Activated CD4-positive, CD25-positive, alpha-beta regulatory T cell (primary cell): ENCODE measurements at places on chromosomes 5 and 9.

DNA sequence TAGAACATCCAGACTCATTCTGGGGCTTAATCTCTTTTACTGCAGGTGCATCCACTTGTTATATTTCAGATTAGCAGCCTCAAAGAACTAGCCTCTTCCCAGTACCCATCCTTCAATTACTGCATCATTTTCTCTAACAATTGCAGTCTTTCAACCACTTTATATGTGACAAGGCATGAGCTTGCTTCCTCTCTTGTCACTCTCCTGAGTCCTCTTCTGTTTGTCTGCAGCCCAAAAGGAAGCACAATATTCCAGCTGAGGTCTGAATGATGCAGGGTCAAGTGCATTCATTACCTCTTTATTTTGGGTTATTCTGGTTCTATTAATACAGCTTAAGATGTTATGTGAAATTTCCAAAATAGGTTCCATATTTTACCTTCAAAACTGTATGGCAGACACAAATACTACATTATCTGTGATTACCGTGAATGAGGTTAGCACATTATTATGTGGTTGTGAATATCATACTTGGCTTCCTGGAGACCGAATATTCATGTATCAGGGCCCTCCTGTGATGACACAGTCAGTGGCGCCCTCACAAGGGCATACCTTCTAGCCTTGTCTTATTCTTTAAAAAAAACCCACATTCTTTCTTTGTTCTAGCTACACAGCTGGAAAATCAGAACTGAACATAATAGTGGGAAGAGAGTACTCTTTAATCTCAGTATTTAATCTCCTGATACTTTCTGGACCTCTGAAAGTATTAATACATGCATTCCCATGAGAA is 323.8 kb downstream of the PDE4D start:
- DNase-seq = no peak

GRCh38 chr9:14323985-14324650 is 10.2 kb upstream of the NFIB start:
- DNase-seq = no peak

DNA sequence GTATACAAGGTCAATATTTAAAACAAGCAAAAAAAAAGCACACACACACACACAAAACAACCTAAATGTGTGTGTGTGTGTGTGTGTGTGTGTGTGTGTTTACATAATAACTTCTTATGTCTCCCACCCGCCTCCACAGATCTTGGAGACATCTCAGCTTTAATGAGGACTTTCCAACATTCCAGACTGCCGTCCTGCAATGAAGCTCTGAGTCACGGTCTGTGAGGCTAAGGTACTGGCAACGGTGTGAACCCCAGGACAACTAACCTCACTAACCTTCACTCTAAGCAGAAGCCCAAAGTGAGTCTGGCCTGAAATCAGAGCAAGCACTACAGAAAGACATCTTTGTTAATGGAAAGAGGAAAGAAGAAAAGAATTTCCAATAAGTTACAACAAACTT is 22.3 kb downstream of the ZNF474 start:
- no peak for DNase-seq

DNA sequence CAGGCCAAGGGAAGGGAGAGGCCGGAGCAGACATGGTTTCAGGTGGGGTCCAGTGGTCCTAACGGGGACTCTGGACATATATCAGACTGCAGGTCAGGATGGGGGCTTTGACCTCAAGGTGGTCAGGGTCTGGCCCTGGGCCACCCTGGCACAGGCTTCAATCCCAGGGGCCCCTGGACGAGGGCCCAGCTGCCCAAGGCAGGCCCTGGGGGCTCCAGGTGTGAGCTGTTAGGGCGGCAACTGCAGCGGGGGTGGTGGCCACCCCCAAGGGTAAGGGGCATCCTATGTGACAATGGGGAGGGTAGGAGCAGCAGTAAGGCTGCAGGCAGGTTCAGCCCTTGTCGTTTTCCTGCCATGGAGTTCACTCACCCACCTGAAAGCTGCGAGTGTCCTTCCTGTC is 45.4 kb upstream of the CLPTM1L start:
- no peak for DNase-seq

DNA sequence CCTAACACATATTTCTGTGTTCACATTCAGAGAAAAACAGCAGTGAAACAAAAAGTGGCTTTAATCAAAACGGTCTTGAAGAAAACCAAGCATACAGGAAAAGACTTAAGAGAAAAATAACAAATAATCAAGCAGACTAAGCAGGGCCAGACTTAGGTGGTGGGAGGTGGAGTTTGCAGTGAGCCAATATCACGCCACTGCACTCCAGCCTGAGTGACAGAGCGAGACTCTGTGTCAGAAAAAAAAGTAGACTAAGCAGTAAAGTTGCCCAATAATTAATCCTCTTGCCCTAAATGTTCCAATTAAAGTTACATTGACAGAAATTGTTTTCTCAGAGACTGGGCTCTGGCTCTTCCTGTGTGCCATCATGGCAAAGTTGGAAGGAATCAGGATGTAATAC is 26.6 kb upstream of the GLDC start:
- no peak for DNase-seq

DNA sequence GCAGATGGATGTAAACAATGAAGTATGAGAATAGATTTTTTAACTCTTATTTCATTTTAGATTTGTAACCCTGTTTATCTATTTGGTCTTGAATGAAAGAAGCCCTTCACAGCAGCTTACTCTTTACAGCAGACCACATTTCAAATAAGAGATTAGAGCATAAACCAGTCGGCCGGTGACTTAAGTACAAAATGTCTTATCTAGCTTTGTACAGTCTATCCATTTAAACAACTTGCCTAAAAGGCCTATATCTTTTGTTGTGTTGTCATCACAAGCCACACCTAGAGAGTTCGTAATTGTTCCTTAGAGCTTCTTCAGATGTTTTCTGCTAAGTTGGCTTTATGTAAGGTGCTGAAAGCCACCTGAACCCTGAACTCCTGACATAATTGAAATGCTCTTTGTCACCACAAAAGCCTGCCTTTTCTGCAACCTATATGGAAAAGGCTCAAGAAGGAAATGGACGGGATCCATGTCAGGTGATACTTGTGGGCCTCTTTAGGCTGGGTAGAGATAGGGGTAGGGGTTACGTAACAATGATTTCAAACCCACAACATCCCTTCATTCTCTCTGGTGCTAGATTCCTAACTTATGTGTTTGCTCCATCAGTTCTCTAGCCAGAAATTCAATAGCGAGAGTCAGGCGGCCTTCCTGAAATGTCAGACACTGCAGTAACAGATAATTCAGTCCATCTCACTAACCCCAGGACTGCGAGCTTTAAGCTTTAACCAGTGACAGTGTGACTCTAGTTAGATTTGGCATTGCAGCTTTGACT is 162.5 kb downstream of the CD180 start:
- DNase-seq = no peak

DNA sequence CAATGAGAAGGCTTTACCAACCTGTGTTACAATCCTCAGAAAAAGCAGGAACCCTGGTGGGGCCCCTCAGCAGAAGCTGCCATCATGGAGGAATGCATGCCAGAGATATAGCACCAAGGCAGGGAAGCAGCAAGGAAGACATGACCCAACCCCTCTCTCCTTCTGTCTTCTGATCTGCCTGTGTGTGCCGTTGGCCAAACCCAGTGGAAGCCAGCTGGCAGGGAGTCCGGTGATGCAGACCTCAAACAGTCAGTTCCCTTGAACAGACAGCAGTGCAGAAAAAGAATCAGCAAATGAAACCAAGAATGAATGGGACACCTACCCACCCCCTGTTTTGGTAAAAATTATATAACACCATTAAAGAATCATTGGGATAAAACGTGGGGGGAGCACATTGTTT is 234.2 kb downstream of the ZNF608 start:
- DNase-seq = no peak

GRCh38 chr9:136044207-136044970 is 50.7 kb downstream of the NACC2 start:
- DNase-seq = no peak

GRCh38 chr9:127885508-127886281 is 8.2 kb upstream of the AK1 start:
- DNase-seq = no peak

GRCh38 chr5:23613566-23613965 is 106.2 kb downstream of the PRDM9 start:
- DNase-seq = no peak

GRCh38 chr9:135797507-135798262 is 95.7 kb downstream of the KCNT1 start:
- no peak for DNase-seq

- no peak for DNase-seq
Measured at GRCh38 chr9:34562135-34562745, 27.3 kb downstream of the CNTFR start.

DNA sequence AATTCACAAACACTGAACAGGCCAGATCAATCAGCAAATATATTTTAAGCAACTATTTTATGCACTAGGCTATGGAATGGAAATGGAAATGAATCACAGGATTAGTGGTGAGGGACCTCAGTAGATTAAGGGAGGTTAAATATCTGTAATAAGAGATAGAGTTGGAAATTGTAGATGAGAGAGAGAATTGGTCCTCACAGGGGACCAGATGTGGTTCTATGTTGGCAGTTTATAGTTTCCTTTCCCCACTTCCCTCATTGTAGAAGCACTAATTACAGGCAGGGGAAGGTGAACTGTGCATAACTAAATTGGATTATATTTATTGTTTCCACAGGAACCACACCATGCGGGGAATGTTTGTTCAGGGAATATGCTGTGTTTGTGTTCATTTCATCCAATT is 496.2 kb downstream of the ARHGEF28 start:
- DNase-seq = no peak

GRCh38 chr9:72025906-72026305 is 34.5 kb downstream of the C9orf57 start:
- DNase-seq = no peak

DNA sequence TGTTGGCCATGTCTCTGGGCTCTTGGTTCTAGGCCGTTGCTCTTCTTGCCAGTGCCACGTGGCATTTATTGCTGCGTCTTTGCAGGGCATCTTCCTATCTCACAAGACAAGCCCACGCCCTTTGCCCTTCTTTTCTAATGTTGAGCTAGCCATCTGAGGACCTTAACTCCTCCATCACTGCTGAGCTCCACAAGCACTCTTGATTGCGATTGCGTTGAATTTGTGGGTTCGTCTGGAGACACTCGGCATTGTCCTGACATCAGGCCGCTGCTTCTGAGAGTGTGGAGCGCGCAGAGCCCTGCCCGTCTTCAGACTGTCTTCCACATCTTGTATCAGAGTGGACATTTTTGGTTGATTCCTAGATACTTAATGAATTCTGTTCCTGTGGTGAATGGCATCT is 14.5 kb upstream of the FCN1 start:
- DNase-seq = no peak

GRCh38 chr5:20972419-20972925 is 984.5 kb upstream of the CDH18 start:
- DNase-seq = no peak

DNA sequence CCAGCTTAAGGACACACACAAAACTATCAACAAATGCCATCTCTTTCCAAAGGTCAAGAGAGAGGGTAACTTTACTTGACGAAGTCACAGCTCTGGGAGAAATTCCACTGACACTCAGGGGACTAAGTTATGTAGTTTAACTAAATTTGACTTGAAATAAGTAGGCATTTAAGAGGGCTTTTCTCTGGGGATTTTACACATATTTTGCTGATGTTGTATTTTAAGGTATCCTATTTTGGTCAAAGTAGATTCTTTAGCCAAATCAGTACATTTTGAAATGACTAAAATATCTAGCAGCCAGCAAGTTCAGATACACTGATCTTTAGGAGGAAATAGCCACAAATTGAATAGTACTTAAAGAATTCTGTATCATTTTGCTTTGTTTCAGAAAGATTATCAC is 652.0 kb downstream of the PDE4D start:
- no peak for DNase-seq

- DNase-seq = no peak
Measured at GRCh38 chr9:133200631-133201030, 8.4 kb downstream of the OBP2B start.

- DNase-seq = no peak
Measured at GRCh38 chr5:149900390-149900789, 44.2 kb downstream of the PDE6A start.

DNA sequence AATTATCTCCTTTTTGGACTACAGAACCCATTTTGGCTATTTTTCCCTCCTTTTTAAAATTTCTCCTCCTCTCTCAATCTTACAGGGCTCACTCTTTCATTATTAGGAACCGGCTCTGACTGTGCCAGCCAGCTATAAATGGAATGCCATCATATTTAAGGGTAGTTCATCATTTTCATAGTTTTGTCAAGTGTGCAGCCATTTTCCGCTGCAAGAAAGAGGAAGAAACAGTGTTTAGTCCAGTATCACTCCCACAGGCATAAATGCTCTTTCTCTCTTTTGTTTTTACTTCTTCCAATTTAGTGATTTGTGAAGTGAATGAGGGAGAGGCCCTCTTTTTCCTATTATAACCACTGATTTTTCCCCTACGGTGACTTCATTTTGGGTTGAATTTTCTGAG is 290.0 kb downstream of the NR3C1 start:
- no peak for DNase-seq

GRCh38 chr5:43798740-43799139 is 195.8 kb downstream of the NNT start:
- DNase-seq = no peak

- DNase-seq = no peak
Measured at GRCh38 chr5:6731465-6732237, 18.4 kb downstream of the TENT4A start.

- no peak for DNase-seq
Measured at GRCh38 chr5:157611571-157612476, 36.2 kb upstream of the ADAM19 start.

DNA sequence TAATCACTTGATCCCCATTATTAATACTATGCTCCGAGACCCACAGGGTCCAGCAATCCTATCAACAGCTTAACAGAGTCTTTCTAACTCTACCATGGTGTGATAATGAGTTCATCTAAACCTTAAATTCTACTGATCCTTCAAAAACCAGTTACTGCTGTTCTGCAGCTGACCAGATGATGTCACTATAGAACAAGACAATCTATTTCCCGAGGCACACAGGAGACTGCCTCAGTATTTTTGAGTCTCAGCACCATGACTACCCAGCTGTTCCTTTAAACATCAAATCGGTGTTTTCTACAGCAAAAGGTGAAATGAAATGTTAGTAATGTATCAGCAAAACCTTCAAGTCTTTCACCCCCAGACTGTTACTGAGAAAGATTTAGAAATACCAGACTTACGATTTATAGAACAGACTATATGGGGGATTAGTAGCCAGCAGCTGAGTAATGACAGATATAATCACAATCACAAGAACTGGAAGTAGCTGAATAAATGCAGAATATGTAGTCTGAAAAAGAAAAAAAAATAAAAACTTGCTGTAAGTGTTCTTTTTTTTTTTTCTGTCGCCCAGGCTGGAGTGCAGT is 16.9 kb downstream of the DNAJC18 start:
- peak; percentile 16 for DNase-seq

DNA sequence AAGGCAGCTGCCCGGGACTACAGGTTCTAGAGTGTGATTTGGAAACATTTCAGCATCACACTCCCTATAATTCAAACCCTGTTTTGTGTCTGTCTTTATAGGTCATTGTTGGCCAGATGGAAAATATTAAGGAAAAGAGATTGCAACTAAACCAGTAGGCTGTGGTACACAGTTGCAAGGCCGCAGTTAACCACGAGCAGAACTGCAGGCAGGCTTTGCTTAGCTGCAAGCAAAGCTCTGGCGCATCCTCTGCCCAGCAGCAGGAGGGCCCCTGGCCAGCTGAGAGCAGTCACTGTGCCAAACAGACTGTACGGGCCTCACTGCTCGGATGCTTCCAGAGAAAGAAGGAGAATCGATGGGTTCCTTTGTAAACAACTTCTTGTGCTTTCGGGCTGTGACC is 204.5 kb downstream of the DENND1A start:
- DNase-seq = no peak

GRCh38 chr9:96249746-96250145 is 52.2 kb downstream of the HSD17B3 start:
- DNase-seq = no peak

GRCh38 chr5:60382716-60383115 is 317.2 kb downstream of the DEPDC1B start:
- DNase-seq = no peak
